ENCODE measurements at places on chromosomes 2 and 18.

DNA sequence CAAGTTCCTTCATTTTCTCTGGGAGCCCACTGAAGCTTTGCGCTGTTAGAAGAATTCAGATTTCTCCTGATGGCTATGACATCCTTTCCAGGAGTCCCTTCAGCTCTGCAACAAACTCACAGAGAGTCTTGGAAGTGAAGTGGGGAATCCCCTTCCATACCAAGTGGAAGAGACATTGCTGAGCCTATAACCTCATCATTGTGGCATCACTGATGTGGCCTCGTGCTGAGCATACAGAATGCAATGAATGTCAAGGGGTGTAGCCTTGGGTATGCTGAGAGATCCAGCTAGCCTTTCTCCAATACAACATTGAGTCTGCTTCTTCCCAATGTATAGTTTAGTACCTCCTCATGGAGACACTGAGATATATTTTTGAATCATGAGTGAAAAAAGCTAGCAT, 311.1 kb upstream of the RAB12 start:
- no peak for DNase-seq

- DNase-seq = no peak
These were observed 366.7 kb downstream of the NUP35 start for GRCh38 chr2:183490914-183491313.

GRCh38 chr2:63668000-63668399, 79.2 kb downstream of the MDH1 start:
- no peak for DNase-seq

- no peak for DNase-seq
These were observed 1073.4 kb upstream of the ZEB2 start for GRCh38 chr2:145593280-145593679.

- DNase-seq = no peak
These were observed 13.9 kb upstream of the SLC1A4 start for GRCh38 chr2:64975232-64975821.

- DNase-seq = no peak
These were observed 15.4 kb downstream of the ALPG start for GRCh38 chr2:232422051-232422450.

DNA sequence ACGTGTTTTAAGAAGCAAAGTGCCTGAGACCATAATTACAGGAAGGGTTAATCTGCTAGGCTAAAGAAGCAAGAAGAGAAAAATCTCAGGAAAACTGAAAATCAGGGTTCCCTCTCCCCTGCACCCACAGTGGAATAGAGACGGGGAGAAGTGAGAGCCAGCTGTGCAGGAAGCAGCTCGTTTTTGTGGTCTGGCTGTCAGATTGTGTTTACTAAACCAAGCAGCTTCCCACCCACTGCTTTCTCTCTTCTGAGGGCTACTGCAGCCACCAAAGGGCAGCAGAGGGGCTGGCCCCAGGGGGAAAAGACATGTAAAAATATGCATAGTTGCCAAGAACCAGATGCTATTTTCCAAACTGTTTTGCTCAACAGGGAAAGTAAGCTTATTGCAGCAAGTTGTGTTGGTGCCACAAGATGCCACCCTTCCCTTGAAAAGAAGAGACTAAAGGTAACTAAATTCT, 72.6 kb upstream of the THUMPD2 start:
- no peak for DNase-seq

DNA sequence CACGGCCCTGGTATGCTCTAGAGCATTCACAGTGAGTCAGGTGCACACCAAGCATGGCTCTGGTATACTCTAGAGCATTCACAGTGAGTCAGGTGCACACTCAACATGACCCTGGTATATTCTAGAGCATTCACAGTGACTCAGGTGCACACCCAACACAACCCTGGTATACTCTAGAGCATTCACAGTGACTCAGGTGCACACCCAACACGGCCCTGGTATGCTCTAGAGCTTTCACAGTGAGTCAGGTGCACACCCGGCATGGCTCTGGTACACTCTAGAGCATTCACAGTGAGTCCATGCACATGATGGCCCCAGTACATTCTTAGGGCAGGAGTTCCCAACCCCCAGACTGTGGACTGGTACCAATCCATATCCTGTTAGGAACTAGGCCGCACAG, 158.1 kb downstream of the EIPR1 start:
- no peak for DNase-seq

DNA sequence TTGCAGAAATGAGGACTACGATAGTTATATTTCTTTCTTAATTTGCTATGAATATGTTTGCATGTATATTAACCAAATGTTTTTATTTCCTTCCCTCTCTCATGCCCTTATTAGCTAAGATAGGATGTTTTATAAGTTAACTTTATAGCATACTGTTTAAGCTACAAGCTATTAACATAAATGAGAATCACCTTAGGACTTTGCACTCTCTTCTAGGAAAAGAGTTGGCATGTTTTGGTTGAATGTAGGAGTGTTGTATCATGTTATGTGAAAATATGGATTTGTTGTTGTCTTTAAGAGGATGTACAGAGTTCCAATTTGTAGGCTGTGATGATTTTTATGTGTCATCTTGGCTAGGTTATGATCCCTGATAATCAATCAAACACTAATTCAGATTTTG, 467.4 kb upstream of the SETBP1 start:
- no peak for DNase-seq
